ENCODE measurements at places on chromosomes 7 and 10. TPM values are rescaled to one million over a fixed set of nuclear protein-coding genes. Genes with fewer than 3 reads are reported as not detected.

DNA sequence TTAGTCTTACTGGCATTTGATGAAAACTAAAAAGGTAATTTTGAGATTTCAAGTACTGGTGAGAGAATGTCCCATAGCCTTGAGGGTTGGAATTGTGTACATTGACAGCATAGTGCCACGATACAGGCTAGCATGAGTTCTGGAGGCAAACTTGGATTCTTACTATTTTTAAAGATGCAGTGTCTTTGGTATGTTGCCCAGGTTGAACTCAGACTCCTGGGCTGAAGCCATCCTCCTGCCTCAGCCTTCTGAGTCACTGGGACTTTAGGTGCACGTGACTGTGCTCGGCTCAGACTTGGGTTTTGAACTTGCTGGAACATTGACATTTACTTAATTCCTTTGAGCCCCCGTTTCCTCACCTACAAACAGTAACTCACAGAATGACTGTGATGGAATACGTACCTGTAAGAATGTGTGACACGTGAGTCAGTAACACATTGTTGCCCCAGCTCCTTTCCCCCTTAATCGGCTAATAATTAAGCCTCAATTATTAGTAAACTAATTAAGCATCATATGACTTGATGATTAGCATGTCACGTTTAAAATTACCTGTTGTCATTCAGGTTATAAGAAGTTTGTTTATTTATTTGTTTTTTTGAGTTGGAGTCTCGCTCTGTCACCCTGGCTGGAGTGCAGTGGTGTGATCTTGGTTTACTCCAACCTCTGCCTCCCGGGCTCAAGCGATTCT is 10.6 kb downstream of the DNAJB6 start:
- DNase-seq, result no peak

GRCh38 chr7:79009647-79010046 is 443.8 kb downstream of the MAGI2 start:
- DNase-seq, result no peak

NYAP1 gene
- 1.5 TPM for polyA plus RNA-seq

- DNase-seq, result no peak
Observed at GRCh38 chr7:99794585-99795502, 10.9 kb upstream of the CYP3A4 start.

DNA sequence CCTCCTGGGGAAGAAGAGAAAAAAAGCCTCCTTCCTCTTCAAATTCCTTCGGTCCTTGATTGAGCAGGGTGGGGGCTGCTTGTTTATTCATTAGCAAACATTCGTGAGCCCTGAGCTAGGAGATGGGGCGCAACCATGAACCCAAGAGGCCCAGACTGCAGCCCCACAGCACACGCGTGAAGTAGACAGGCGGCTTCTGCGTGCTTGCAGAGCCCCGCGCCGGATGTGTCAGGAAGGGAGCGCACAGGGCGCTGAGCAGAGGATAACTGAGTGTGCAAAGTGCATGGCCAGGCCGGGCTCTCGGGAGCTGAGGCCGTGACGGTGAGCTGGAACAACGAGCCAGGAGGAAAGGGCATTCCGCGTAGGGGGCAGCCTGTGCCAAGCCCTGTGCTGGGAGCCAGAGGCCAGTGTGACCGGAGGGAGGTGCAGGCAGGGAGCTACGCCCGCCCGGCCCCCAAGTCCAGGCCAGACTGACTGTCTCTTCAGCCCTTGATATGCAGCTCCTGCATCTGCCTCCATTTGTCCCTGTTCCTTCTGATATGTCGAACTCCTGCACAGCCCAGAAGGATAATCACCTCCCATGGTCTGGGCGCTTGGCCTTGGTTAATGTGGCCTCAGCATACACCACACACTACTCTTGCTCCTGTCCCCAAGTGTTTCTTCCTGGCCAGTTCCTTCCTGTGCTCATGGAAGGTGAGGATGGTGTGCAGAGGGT is 4.6 kb downstream of the FOXL3 start:
- DNase-seq, result no peak
